ENCODE measurements at places on chromosomes 1 and 21.
A peak's percentile ranks its signal among the peaks of the same experiment; 100 is the strongest.

DNA sequence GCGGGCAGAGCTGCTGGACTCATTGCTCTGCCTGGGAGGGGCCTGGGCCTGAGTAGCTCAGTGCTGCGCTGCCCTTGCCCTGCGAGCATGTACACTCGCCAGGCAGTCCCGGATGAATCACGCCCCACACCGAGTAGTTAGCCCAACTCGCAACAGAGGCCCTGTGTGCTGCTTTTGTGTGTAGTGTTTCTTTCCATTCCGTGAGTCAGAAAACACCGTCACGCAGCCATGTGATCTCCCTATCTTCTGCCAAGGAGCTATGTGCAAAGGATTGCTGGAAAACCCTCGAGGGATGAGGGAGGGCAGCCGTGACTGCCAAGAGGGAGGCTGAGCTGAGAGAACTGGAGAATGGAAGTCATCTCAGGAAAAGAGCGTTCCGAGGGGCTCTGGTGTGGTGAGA lies 37.3 kb downstream of the NENF start:
- no peak for DNase-seq

- peak; percentile 61 for DNase-seq
Observed at GRCh38 chr1:111030590-111030989, 66.9 kb upstream of the LRIF1 start.

DNA sequence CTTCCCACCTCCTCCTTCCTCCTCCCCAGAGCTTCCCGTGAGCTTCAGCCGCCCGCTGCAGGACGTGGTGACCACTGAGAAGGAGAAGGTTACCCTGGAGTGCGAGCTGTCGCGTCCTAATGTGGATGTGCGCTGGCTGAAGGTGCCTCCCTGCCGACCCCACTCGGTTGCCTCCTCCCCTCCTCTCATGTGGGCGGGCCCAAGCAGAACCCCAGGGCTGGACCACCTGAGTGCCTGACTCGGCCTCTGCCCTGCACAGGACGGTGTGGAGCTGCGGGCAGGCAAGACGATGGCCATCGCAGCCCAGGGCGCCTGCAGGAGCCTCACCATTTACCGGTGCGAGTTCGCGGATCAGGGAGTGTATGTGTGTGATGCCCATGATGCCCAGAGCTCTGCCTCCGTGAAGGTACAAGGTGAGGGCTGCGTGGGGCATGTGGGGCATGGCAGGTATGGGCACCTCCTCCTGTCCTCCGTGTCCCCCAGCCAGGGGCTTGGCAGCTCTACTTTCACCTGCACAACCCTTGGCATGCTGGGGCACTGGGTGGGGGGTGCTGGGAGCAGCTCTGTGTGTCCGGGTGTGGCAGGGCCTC lies 69.2 kb downstream of the OBSCN start:
- DNase-seq = peak; percentile 17

GRCh38 chr1:38028105-38028591 lies 15.6 kb downstream of the UTP11 start:
- DNase-seq = peak; percentile 83

GRCh38 chr21:17372200-17372599 lies 140.6 kb upstream of the CXADR start:
- DNase-seq = no peak

DNA sequence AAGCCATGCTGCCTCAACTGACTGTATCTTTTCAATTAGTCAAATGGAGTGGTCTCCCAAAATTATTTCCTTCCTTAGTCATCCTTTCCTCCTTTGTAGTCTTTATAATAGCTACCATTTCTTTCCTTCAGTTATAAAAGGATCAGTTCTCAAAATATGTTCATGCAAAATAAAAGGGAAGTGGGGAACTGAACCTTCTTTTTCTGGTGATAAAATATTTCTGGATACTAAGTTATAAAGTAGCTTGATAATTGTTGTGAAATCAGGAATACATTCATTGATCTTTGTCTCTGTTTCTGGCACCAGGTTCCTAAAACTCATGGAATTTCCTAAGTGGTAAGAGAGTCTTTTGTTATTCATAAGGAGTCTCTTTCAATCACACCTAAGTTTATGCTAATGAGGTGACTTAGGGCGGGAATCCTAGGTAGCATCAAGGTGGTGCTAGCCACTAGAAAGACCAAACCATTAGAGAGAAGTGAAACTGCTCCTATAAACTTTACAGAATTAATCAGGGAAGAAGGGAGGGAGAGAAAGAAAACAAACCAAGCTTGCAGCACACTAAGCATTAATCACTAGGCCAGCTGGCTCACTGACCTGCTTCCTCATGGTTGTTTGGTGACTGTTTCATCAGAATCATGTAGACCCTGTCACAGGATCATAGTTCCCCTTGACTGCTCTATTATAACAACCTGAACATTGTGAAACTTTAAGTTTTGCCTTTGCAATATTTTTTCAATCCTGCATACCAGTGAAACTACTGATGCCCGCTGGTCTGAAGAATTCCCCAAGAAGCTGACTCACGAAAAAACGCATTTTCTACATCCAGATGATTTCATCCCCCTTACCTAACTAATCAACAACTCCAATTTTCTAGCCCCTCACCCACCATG lies 161.6 kb upstream of the PTBP2 start:
- no peak for DNase-seq

DNA sequence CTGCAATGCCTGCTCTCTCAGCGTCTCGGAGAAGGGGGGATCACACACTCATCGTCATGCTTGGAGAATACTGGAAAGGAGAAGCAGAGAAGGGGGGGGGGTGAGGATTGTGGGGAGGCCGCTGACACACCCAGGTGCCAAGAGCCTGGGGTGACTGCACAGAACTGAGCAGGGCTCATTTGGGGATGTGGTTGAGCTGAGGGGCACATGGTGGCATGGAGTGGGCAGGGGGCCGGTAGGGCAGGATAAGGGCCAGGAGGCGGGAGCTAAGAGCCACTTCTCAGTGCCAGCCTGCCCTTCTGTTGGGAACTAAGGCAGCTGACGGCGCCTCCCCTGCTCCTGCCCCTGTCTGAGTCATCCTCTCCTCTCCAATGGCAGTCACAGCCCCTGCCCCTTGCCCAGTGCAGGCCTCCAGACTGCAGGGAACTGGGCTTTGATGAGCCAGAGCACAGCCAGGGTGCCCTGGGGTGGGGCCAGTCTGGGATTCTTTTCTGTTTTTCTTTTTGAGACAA lies 27.2 kb downstream of the MRPL37 start:
- no peak for DNase-seq

DNA sequence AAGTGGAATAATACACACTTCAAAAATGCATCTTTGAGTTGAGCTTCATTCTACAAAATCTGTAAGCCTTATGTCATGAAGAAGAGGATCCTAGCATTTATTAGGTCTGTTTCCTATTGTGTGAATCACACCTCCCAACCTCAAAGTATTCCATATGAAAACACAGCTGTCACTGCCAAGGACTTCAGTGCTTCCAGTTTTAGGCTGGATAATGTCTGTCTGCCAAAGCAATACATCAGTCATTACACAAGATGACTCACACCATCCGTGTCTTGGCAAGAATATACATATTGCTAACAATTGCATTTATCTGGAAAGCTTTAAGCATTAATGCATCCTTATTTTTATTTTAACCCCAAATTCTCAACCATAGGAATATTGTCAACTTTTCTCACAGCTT lies 125.7 kb upstream of the TMPRSS15 start:
- DNase-seq = no peak

- DNase-seq = no peak
Observed at GRCh38 chr1:15155888-15156741, 2.6 kb downstream of the TMEM51 start.

Data from activated T-cell treated with anti-CD3 and anti-CD28 coated beads, Interleukin-2, amount 50 U/mL, for 48 hours (primary cell).